ENCODE measurements at places on chromosomes 4 and X. TPM values are rescaled to one million over a fixed set of nuclear protein-coding genes. Genes with fewer than 3 reads are reported as not detected.
A peak's percentile ranks its signal among the peaks of the same experiment; 100 is the strongest.

ABLIM2 gene
- 2.6 TPM for total RNA-seq

SPANXD gene
- total RNA-seq = not detected

SLC9B1 gene
- total RNA-seq = 1.4 TPM

CENPVL1 gene
- total RNA-seq = 3.1 TPM

RAB33A gene
- total RNA-seq = 3.0 TPM

XKRX gene
- total RNA-seq = 1.2 TPM

KLHL4 gene
- total RNA-seq = 10.5 TPM

- H3K27ac ChIP-seq = no peak overlapping the region
- H3K36me3 ChIP-seq = no peaks in the 10 kb centered on the region
- H3K27me3 ChIP-seq = peaks cover 7% of the 10 kb centered on the region
- no peak overlapping the region for H3K4me3 ChIP-seq
Observed at GRCh38 chr4:139655116-139655515, 10.5 kb upstream of the MGST2 start.

DNA sequence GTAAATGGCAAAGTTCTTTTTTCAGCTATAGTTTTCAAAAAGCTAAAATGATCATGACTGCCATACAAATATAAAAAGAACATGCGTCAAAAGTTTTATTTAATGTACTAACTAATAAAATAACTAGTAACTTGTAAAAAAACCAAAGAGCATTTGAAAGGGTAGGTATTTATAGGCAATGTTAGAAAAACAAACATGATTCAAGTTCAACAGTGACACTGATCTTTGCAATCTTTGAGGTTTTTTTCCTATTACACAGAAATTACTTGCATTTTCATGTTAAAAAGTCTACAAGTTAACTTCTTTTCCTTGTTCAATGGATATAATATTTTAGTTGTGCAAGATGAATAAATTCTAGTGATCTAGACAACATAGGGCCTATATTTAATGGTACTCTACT, 72.3 kb upstream of the GRID2 start:
- no peaks in the 10 kb centered on the region for H3K36me3 ChIP-seq
- H3K4me3 ChIP-seq = no peak overlapping the region

DNA sequence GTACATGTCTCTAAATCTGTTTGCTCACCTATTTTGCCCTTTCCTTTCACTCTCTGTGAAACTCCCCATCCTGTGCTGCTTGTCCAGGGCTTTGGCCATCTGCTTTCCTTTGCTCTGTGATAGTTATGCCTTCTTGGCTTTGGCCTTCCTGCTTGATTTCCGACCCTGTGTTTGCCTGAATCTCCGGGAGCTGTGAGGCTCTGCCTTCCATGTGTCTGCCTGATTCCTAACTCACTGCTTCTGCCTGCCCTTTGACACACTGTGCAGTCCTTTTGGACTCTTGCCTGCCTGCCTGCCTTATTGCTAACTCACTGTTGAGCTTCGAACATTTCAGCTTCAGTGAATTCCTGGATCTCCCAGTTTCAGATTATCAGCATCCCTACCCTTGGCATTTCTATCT, 143.1 kb downstream of the C4orf33 start:
- H3K27ac ChIP-seq = no peak overlapping the region
- peaks cover 11% of the 10 kb centered on the region for H3K4me1 ChIP-seq
- H3K27me3 ChIP-seq = no peaks in the 10 kb centered on the region
- no peaks in the 10 kb centered on the region for H3K36me3 ChIP-seq
- no peak for DNase-seq
- no peak overlapping the region for H3K4me3 ChIP-seq

DNA sequence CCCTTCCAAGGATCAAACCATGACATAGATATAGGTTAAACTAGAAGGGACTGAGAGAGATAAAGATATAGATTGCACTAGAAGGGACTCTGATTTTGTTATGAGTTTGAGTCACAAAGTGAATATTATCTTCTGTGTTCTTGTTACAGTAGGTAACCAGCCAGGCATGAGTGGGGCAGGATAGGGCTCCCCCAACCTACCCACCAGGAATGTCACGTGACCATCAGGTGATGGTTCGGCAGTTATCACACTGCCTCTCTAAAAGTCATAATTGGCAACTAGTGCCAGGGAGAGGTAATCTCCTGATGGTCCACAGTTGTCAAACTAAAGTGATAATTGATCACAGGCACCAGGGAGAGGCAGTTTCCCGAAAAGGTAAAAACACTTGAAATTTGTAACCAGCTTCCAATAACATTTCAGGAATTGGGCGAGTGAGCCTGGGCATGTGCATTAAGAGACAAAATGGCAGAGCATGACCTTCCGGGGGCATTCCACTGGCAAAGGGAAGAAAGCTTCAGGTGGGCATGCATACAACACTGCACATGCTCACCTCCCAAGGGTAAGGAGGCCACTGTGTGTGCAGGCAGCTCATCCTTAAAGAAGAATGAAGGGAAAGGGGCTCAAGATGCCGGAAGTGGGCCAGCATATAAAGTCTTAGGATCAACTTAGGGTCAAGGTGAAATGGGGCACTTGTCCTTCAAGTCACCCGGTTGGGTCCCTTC, 533.6 kb upstream of the HTR2C start:
- H3K4me1 ChIP-seq = peaks cover 48% of the 10 kb centered on the region
- DNase-seq = no peak
- H3K4me3 ChIP-seq = no peak overlapping the region
- peaks cover 17% of the 10 kb centered on the region for H3K36me3 ChIP-seq
- peak overlapping the region; percentile 65 for H3K27ac ChIP-seq

- no peak for DNase-seq
- H3K27me3 ChIP-seq = peaks cover 16% of the 10 kb centered on the region
- no peak overlapping the region for H3K27ac ChIP-seq
- H3K4me3 ChIP-seq = no peak overlapping the region
Observed at GRCh38 chr4:83112231-83112630, 2.3 kb downstream of the PLAC8 start.

- no peak overlapping the region for H3K27ac ChIP-seq
- DNase-seq = no peak
- peaks cover 22% of the 10 kb centered on the region for H3K4me1 ChIP-seq
- H3K36me3 ChIP-seq = peaks cover 3% of the 10 kb centered on the region
- H3K27me3 ChIP-seq = peaks cover 32% of the 10 kb centered on the region
Observed at GRCh38 chr4:89114100-89114499, 2.8 kb downstream of the TIGD2 start.

- H3K4me3 ChIP-seq = no peak overlapping the region
- H3K36me3 ChIP-seq = no peaks in the 10 kb centered on the region
- no peak overlapping the region for H3K27ac ChIP-seq
- no peak for DNase-seq
- 0 out of 2 replicates have a peak, but pooled peaks cover 2% of the 10 kb centered on the region for H3K4me1 ChIP-seq
Observed at GRCh38 chrX:103941201-103941975, 21.0 kb upstream of the TMSB15B start.

DNA sequence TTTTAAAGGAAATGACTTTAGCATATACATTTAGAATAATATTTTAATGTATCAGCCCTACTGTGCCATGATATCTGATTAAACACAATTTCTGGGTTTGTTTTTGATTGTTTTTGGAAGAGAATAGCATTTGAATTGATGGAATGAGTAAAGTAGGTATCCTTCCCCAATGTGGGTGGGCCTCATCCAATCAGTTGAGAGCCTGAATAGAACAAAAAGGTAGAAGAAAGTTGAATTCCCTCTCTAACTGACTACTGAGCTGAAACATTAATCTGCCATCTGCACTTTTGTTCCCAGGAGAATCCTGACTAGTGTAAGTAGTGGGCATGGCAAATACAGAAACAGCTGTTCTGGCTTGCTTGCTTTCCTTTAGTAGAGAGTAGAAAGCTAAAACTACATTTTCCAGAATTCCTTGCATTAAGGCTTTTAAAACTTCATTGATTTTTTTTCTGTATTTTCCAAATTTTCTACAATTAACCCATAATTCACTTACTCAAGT, 9.7 kb upstream of the SEC24D start:
- H3K36me3 ChIP-seq = no peaks in the 10 kb centered on the region
- H3K27ac ChIP-seq = no peak overlapping the region
- no peaks in the 10 kb centered on the region for H3K27me3 ChIP-seq
- no peak overlapping the region for H3K4me3 ChIP-seq
- no peak for DNase-seq

DNA sequence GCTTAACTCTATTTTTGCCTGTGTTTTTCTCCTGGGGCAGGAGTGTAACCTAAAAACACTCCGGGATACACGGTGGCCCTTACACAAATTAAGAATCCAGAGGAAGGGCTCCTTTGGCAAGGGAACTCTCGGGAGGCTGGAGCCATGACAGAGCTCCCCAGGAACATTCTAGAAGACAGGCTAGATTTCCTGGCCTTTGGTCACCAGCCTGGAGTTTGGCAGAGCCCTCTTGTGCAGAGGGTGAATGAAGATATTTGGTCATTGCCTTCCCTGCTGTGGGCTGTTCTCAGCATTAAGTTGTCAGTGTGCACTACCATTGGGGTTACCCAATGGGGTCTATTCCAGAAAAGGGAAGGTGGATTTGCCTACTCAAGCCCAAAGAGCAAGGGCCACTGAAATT, 53.8 kb upstream of the LNX1 start:
- no peaks in the 10 kb centered on the region for H3K36me3 ChIP-seq
- no peaks in the 10 kb centered on the region for H3K27me3 ChIP-seq

DNA sequence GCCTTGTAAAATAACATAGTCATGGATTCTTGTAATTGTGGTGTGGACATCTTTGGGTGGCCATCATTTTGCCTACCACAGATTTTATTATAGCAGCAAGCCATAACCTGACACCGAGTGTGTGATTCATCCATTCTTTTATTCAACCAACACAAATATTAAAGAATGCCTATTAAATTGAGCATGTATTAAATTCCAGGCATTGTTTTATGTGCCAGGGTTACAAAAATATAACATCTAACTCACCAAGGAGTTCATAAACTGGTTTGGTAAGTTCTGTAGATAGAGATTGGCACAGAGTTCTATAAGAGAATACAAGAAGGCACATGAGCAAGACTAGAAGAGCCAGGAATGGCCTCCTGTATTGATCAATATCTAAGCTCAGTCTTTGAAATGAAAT, 18.0 kb downstream of the NBDY start:
- no peaks in the 10 kb centered on the region for H3K27me3 ChIP-seq
- H3K4me3 ChIP-seq = no peak overlapping the region
- no peak overlapping the region for H3K27ac ChIP-seq
- peaks cover 15% of the 10 kb centered on the region for H3K4me1 ChIP-seq

GRCh38 chr4:121989715-121990114, 37.9 kb upstream of the TRPC3 start:
- H3K36me3 ChIP-seq = no peaks in the 10 kb centered on the region
- H3K4me3 ChIP-seq = no peak overlapping the region
- H3K27me3 ChIP-seq = no peaks in the 10 kb centered on the region
- no peak overlapping the region for H3K27ac ChIP-seq
- no peak for DNase-seq
- peaks cover 4% of the 10 kb centered on the region for H3K4me1 ChIP-seq

DNA sequence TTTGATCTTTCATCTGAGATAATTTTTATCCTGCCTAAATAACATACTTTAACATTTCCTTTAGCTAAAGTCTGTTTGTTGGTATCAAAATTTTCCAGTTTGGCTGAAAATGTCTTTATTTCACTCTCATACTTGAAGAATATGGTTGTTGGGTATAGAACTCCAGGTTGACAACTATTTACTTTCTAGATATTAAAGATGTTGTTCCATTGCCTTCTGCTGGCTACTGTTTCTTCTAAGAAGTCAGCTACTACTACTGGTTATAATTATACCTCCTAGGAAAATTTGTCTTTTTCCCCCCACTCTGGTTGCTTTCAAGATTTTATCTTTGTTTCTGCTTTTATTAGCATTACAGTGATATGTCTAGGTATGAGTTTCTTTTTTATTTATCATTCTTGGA, 75.7 kb downstream of the SH3RF1 start:
- H3K27me3 ChIP-seq = no peaks in the 10 kb centered on the region
- H3K4me1 ChIP-seq = peaks cover 15% of the 10 kb centered on the region
- no peak overlapping the region for H3K4me3 ChIP-seq
- H3K27ac ChIP-seq = no peak overlapping the region
- 0 out of 2 replicates have a peak, but pooled peaks cover 2% of the 10 kb centered on the region for H3K36me3 ChIP-seq

Measured in WTC11 (cell line).